Activated CD4-positive, alpha-beta T cell treated with anti-CD3 and anti-CD28 coated beads, Interleukin-2, amount 10 ng/mL, durations not matched to agents 7 days and 5 days (primary cell): ENCODE measurements at places on chromosomes 12 and 14. TPM values are rescaled to one million over a fixed set of nuclear protein-coding genes. Genes with fewer than 3 reads are reported as not detected.

Gene PIWIL1
- not detected for total RNA-seq

Gene HPD
- not detected for total RNA-seq

GRCh38 chr12:109729371-109729781 is 15.8 kb downstream of the FAM222A start:
- no peak for DNase-seq

Gene ERG28
- 17.3 TPM for total RNA-seq

Gene DPPA3
- total RNA-seq: not detected

- no peak for DNase-seq
These were observed 76.0 kb downstream of the SYNE2 start for GRCh38 chr14:63928744-63929174.

DNA sequence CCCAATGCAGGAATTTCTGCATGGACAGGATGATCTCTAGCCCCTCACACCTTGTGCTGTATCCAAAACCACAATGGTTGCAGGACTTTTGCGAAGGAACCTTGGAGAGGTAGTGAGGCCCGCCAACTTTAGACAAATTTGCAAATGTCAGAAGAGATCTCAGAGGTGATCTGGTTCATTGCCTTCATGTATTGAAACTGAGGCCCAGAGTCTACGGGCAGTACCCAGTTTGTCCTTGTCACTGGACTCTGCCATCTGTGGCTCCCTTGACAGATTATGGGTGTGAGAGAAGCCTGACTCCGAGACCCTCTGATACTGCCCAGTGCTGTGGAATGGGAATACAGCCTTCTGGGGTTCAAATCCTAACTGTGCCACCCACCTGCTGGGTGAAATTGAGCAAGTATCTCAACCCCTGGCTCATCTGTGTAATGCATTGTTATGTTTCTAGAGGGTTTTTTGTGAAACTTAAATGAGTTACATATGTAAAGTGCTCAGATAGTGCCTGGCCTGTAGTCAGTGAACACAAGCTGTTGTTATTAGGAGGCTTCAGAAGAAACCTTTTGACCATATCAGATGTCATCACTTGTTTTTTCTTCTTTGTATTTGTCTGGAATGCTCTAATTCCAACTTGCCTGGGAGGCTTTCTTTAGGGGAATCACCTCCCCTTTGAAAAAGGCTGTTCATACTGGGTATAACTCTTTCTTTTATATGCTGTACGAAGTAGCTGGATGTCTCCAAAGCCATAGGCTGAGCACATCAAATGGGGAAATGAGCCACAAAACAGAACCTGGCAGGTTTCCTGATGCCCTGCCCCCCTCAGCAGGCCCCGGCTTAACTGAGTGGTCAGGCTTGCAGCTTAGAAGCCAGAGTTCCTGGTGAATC is 71.4 kb upstream of the SRSF5 start:
- no peak for DNase-seq

GRCh38 chr12:11778713-11779685 is 129.5 kb downstream of the ETV6 start:
- DNase-seq: no peak

DNA sequence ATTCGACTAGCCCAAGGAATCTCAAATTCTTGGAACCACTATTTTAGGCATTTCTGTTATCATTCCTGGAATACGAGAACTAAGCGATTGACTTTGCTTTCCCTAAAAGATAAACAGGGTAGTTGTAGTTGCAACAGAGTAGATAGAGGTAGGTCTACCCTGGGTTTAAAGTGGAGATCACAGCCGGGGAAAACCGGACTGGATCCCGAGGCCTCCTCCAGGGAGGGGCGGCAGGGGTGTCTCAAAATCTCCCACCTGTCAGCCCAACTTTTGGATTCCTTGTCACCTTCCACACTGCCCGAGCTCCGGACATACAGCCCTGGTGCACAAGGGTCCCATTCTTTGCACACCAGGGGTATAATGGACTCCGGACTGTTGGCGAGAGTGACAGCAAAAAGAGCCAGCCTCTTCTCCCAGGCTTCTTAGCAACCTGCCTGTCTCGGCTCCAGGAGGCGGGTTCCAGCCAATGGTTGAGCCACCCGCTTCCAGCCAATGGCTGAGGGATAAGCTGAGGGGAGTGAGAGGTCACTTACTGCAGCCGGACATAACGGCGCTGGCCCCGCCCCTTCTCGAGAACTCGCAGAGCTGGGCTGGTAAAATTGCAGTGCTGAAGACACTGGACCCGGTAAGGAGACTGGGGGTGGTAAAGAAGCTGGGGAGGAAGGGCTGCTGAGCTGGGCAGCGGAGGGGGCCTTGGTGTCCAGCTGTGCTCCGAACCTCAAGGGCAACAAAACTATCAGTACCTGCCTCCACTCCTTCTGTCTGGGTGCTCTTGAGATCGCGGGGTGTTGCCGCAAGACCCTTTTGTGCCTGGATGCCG is at the start of gene SUOX:
TSS of gene SUOX (plus strand) at position 562 of the 820 bp plus-strand sequence. CDS start 4,946 bp downstream, outside the sequence.
- peak; percentile 25 for DNase-seq

- no peak for DNase-seq
These were observed 86.0 kb upstream of the ZFP36L1 start for GRCh38 chr14:68878908-68879307.

DNA sequence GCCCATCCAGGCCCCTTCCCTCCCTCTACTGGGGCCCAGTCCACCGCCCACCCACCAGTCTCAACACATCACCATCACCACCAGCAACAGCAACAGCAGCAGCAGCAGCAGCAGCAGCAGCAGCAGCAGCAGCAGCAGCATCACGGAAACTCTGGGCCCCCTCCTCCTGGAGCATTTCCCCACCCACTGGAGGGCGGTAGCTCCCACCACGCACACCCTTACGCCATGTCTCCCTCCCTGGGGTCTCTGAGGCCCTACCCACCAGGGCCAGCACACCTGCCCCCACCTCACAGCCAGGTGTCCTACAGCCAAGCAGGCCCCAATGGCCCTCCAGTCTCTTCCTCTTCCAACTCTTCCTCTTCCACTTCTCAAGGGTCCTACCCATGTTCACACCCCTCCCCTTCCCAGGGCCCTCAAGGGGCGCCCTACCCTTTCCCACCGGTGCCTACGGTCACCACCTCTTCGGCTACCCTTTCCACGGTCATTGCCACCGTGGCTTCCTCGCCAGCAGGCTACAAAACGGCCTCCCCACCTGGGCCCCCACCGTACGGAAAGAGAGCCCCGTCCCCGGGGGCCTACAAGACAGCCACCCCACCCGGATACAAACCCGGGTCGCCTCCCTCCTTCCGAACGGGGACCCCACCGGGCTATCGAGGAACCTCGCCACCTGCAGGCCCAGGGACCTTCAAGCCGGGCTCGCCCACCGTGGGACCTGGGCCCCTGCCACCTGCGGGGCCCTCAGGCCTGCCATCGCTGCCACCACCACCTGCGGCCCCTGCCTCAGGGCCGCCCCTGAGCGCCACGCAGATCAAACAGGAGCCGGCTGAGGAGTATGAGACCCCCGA is 6.8 kb upstream of the RNU7-1 start:
- DNase-seq: peak; percentile 72

DNA sequence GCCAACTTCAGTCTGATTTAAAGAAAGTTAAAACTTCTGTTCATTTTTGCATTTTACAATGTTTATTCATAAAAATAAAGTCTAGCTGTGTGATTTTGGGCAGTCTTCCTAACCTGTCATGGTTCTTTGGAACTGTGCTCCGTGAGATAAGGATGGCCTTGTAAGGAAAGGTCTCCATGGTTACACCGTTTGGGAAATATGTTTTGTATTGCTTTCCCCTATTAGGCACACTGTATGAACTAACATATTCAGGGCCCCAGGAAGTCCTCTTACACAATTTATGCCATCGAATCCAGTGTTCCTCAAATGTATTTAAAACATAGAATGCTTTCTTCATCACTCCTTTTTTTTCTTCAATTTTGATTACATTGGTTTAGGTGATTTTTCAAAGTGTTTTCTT is 54.5 kb downstream of the APAF1 start:
- no peak for DNase-seq

GRCh38 chr12:3177778-3178425 is 100.7 kb downstream of the TSPAN9 start:
- no peak for DNase-seq

GRCh38 chr12:31316891-31317290 is 9.1 kb downstream of the SINHCAF start:
- DNase-seq: no peak

Gene PGF
- total RNA-seq: 0.12 TPM

Gene OVCH1
- not detected for total RNA-seq

Gene GYS2
- not detected for total RNA-seq

- no peak for DNase-seq
These were observed 451.8 kb upstream of the TBX3 start for GRCh38 chr12:115135800-115136211.

Gene CLEC2A
- not detected for total RNA-seq

Gene TSPAN11
- not detected for total RNA-seq

DNA sequence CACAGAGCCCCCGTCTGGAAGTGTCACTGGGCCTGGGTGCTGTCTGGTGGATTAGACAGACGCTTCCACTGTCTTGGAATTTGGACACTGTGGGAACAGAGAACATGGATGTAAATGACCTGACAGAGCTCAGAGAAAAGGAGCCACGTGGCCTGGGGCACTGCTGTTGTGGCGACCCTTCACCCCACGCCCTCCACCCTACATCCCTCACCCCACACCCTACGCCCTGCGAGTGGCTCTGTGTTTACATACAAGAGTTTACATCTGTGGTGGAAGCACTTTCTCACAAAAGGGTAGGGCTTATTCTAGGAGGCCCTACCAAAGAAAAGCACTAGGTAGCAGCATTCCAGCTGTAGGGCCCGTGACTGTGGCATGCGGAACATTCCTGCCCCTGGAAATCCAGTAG is 47.7 kb downstream of the B4GALNT3 start:
- no peak for DNase-seq

- DNase-seq: no peak
These were observed 57.9 kb downstream of the TXNDC16 start for GRCh38 chr14:52494444-52494843.

DNA sequence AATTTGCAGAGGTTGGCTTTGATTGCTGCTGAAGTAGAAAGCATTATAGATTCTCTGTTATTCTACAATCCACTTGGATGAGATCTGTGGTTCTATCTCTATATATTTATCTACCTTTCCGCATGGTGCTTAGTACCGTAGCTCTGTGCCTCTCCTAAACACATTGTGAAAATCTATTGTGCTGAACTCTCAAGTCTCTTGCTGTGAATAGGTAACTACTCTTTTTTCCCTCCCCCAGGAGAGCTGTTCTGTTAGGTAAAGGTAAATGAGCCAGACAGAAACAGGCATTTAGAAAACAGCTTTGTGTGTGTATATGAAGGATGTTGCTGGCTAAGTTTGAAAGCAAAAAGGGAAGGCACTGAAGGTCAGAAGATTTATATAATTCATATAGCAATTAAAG is 112.6 kb downstream of the BRMS1L start:
- DNase-seq: no peak

DNA sequence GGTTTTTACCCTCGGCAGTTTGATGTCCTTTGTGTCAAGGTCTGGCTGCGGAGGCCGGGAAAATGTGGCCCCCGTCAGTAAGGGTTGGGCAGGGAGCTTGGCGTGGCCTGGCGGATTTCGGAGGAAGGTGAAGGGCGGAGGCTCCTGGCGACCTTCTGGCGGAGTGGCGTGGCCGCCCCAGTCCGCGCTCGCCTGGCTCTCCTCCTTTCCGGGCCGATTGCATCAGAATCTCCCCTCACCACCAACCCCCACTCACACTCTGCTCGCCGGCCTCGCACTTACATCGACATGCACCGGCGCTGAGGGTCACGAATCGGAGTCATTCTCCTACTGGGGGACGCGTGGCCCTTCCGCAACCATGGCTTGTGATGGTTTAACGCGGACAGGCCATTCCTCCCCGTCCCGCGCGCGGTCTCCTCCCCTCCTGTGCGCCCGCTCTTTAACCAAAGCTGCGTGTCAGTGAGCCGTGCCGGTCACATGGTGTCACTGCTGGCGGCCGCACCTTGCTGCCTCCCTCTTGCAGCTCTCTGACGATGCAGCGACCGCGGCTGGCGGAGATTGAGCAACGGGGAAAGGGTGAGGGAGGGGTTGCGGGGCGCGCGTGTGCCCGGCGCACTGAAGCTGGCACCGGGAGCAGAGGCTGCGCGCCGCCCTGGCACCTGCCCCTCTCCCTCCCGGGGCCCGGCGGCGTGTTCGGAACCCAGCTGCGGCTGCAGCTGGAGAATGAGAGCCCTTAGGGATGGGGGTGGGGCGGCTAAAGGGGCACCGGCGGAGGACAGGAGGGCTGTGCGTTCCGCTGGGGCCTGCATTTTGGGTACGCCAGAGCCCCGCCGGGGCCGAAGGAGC is at the start of gene SLC38A1:
TSS of gene SLC38A1 (minus strand) at position 461 of the 846 bp plus-strand sequence. CDS start 29,243 bp downstream, outside the sequence.
- peak; percentile 93 for DNase-seq

Gene MYH6
- total RNA-seq: 0.07 TPM

Gene DHRS7
- total RNA-seq: 44.8 TPM

DNA sequence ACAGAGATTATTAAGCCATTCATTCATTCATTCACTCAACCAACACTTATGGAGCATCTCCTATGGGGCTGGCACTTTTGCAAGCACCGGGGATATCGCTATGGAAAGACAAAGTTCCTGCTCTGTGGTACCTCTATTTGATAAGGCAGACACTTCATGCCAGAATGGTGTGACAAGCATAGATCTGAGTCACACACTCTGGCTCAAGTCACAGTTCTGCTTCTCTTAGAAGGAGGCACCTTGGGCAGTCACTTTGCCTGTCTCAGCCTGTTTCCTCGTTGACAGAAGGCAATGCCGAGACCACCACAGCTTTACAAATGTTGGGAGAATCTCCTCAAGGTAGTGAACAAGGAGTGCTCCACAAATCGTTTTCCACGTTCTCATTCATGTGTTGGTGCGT is 205.2 kb downstream of the SLC41A2 start:
- DNase-seq: no peak

DNA sequence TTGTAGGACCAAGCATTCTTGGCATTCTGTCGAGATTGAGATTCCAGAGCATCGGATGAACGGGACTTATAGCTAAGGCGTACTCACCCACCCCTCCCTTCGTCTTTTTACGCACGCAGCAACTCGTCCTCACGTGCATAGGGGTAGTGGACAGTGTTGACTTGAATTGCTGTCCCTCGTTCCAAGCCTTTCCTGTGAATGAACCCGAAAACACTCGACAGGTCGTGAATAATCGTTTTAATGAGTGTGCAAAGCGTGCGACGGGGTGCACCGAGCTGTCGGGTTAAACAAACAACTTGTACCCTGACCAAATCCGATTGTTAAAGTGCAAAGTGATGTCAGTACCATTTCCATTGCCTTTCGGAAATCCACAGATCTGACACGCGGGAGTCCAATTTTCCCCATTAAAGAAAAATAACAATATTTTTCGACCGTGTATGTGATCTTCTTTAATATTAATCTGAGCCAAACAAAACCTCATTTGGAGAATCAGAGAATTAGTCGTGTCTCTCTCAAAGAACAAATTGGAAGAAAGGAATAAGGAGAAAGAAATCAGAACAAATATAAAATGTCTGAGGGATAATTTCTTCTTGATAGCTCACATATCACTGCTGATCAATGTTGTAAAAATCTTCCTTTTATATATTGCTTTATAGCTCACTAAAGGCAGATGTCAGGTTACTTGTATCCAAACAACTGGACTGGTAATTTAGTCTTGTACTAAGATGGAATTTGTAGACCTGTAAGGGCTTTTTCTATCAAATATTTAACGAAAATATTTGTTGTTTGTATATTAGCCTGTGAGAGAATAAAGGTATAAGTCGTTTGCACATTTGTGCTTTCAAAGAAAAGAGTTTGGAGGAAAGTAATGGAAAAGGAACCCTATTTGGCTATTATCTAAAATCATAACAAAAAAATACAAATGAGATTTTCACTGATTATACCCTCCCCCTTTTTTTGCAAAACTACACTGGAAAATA is 11.8 kb downstream of the FOXG1 start:
- no peak for DNase-seq
